Stimulated activated CD4-positive, alpha-beta T cell treated with anti-CD3 and anti-CD28 coated beads, Interleukin-1b, Interleukin-23, amount 100 ng/mL, for 24 hours (primary cell): ENCODE measurements at places on chromosomes 2 and 18.

- DNase-seq: no peak
Observed at GRCh38 chr2:201882353-201883090, 76.2 kb downstream of the CDK15 start.

- DNase-seq: no peak
Observed at GRCh38 chr2:143802871-143803650, 673.8 kb downstream of the ARHGAP15 start.

- no peak for DNase-seq
Observed at GRCh38 chr2:126790987-126791780, 107.5 kb upstream of the TEX51 start.

GRCh38 chr2:119240311-119241204, 16.9 kb downstream of the STEAP3 start:
- DNase-seq: no peak

GRCh38 chr2:201795607-201796477, 10.5 kb upstream of the CDK15 start:
- no peak for DNase-seq

- no peak for DNase-seq
Observed at GRCh38 chr2:9629222-9630116, 1.3 kb downstream of the YWHAQ start.

GRCh38 chr18:26621161-26622026, 73.0 kb upstream of the KCTD1 start:
- DNase-seq: peak; percentile 7

DNA sequence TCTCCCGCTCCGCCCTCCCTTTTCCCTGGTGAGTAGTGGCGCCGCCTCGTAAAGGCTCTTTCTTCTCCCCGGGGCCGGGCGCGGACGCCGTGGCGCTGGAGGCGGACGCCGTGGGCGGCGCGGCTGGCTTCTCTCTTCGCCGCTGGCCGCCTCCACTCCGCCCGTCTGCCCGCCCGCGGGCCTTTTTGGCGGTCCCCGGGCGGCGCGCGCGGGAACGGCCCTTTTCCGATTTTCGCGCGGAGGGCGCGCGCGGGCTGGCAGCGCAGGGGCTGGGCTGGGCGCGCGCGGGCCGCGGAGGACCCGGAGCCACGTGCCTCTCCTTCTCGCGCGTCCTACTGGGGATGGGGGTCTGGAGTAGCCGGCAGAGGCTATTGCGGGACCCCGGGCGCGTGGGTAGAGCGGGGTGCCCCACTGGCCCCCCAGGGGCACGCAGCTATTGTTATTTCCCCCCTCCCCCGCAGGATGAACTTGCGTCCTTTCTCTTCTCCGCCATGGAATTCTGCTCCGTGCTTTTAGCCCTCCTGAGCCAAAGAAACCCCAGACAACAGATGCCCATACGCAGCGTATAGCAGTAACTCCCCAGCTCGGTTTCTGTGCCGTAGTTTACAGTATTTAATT, 472 bp downstream of the SLC20A1 start:
- peak; percentile 46 for DNase-seq

DNA sequence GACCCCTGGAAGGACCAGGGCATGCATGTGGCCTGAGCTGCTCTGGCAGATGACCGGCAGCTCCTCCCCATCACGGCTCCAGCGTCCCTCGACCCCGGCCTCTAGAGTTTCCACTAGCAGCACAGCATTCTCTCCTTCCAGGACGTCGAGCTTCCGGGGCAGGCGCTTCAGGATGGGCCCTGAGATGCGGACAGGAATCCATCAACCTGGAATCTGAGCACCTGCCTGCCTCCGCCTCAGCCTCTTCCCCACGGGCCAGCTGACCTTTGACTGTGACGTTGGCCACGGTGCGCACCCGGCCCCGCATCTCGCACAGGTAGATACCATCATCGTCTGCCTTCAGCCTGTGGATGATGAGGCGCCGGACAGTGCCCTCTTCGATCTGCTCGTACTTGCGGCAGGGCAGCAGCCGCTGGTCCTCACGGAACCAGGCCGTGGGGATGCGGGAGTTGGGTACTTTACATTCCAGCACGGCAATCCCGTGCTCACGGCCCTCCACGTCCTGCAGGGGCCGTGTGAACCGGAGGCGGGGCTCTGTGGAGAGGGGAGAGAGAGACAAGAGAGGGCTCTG, 3.5 kb downstream of the OBSL1 start:
- no peak for DNase-seq

DNA sequence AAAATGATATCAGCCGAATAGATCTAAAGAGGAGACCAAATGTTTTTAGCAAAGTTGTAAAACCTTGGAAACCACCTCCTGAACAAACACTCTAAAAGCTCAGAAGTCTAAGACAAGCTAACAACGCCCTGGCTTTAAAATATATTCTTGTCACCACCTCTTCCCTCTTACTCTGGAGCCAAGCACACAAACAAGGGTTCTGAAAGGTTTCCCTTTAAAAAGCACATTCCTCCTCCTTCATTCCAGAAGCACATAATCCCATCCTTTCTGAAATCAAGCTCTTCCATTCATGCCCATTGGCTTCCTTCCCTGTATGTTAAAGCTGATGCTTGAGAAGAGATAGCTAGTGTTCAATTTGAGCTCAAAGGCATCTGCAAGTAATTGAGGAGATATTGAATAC, 382.0 kb downstream of the LNPK start:
- no peak for DNase-seq

- DNase-seq: no peak
Observed at GRCh38 chr2:209277444-209277843, 146.4 kb upstream of the MAP2 start.

GRCh38 chr2:216017365-216017764, 4.0 kb upstream of the MREG start:
- DNase-seq: no peak

- DNase-seq: no peak
Observed at GRCh38 chr2:195531754-195532153, 125.3 kb upstream of the SLC39A10 start.

GRCh38 chr2:186717320-186718007, 23.6 kb downstream of the FAM171B start:
- no peak for DNase-seq

DNA sequence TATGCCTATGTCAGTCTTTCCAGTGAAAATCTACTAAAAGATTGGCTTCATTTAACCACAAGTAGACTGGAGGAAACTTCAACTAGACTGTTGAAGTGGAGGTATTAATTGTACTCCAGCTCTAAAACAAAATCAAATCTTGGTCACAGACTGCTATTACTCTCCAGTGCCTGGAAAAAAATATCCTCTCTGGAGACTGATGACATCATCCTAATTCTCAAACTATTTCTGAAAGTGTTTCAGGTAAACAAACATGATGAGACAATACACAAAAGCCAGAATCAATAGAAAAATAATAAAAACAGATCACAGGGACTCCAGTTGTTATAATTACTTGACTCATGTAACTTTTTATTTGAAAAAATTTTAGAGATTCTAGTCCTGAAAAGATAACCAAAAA, 87.7 kb upstream of the MYO3B start:
- no peak for DNase-seq

DNA sequence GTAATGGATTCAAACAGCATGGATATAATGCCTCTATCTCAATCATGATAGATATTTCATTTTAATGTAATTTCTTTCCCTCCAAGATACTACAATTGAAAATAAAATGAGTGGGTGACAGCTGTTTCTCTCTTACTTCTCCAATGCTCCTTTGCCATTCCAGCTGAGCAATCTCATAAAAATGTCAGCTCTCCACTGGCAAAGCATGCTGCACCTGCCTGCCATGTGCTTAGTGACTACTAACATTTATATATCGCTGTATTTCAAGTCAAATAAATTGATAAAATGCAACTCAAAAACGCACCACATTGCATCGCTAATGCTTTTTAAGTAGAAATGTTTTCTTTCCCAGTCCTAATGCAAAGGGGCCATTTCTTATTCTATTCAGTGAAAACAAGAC, 1093.9 kb downstream of the CBLN2 start:
- DNase-seq: no peak

- no peak for DNase-seq
Observed at GRCh38 chr2:145874466-145874865, 1354.5 kb upstream of the ZEB2 start.

DNA sequence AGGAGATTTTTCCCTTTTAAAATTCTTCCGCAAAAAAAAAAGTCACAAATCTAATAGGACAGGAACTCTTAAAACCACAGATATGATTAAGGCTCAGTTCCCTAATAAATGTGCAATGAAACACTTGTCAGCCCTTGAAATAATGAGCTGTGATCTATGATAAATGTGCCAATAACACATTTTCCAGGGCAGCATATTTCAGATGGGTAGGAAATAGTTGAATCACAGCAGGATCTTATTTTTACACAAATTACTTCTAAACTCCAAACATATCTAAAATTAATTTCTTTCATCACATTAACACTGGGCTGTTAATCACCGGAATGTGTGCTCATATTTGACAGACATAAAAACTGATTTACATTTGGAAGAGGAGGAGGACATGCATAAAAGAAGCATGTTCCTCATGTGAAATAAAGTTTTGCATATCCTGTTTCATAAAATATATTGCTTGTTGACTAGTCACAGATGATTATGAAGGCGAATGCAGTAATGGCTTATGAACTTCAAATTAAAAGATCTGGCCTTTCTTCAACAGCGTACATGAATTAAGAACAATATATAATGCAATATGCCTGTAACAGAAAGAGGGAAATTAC, 281.4 kb downstream of the PAX3 start:
- no peak for DNase-seq

- no peak for DNase-seq
Observed at GRCh38 chr2:43840965-43841364, 2.2 kb downstream of the ABCG8 start.

GRCh38 chr18:45037618-45038017, 356.9 kb downstream of the SETBP1 start:
- no peak for DNase-seq

DNA sequence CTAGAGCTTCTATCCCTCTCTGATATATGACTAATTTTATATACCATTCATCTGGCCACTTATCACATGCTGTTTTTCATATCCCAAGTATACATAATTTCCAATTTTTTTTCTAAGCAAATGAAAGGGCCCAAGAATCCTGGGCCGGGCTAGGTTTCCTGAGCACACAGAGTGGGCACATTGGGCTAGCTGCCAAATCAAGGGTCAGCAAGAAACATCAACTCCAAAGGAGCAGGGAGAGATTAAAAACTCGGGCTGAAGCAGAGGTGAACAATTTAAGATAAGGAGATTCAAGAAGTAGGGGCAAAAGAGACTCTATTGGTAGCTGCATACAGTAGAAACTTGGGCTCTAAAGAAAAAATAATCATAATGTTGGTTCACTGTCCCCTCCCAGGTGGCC, 39.0 kb downstream of the OLA1 start:
- no peak for DNase-seq

- no peak for DNase-seq
Observed at GRCh38 chr2:235674146-235674545, 180.3 kb downstream of the AGAP1 start.

- no peak for DNase-seq
Observed at GRCh38 chr2:224156436-224156835, 117.3 kb upstream of the SERPINE2 start.

DNA sequence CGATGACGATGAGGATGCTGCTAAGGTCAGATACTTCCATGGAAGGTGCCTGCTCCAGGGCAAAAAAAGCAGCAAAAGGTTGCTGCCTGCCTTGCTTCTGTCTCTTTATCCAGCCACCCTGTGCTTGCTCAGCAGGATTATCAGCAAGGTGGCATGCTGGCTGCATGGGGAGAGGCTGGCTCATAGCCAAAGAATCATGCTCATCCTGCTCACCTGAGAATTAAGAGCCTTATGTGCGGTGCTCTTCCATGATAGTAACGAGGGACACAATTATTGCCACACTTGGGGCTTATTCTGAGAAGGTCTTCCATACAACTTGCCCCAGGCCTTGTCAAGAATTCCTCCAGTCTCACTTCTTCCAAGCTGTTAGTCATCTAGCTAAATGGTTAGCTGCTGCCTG, 60.4 kb upstream of the SEC11C start:
- no peak for DNase-seq

- no peak for DNase-seq
Observed at GRCh38 chr2:128782411-128783192, 463.9 kb upstream of the HS6ST1 start.

- DNase-seq: no peak
Observed at GRCh38 chr2:180247658-180248057, 240.6 kb upstream of the CWC22 start.

GRCh38 chr2:30758191-30758651, 49.0 kb downstream of the CAPN13 start:
- no peak for DNase-seq

GRCh38 chr2:22020091-22020742, 896.4 kb downstream of the TDRD15 start:
- no peak for DNase-seq

GRCh38 chr2:211944572-211944971, 594.0 kb downstream of the ERBB4 start:
- no peak for DNase-seq

GRCh38 chr2:58135861-58136260, 89.3 kb downstream of the VRK2 start:
- DNase-seq: no peak

- DNase-seq: no peak
Observed at GRCh38 chr2:227228061-227228667, 63.7 kb downstream of the COL4A3 start.

DNA sequence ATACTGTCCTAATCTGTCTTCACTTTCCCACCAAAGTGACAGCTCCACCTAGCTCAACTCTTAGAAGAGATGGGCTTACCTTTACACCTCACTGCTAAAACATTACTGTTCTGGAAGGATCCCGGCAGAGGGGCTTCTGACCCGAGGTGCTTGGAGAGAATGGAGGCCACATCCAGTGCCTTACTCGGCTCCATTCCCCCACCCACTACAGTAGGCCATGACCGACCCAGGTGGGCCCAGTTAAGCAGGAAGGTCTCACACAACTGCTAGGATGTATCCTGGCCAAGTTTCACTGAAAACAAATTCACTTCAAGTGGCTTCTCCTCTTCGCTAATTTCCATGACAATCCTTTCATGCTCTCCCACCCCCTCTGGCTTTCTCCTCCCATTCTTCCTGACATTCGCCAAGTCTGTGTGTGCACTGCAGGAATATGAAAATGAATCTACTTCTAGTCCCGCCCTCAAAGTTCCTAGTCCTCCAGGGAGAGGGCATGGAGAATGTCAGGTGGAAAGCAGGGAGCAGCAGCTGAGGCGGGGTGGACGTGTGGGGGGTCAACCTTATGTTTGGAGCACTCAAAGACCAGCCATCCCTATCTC, 11.8 kb downstream of the WIPF1 start:
- DNase-seq: no peak

GRCh38 chr2:224584111-224584784, 915 bp downstream of the CUL3 start:
- peak; percentile 8 for DNase-seq

GRCh38 chr2:198004173-198004572, 199.8 kb downstream of the PLCL1 start:
- DNase-seq: no peak
